Mammary epithelial cell (primary cell): ENCODE measurements at places on chromosomes 16 and 17.

DNA sequence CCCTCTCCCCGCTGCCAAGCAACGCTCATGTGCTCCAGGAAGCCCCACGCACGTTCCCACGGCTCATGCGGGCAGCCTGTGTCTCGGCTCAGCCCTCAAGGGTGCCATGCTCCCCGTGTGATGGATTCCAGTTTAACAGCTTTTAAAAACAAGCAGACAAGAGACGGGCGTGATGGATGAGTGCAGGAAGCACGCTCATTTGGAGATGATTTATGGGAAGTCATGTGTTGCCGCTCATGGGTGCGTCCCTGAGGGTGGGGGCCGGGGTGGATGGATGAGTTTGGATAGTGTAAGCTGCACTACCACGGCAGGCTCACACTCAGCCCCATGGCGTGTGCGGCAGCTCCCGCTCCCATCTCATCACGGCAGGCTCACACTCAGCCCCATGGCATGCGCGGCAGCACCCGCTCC, 132.8 kb downstream of the RBFOX3 start:
- DNase-seq: no peak

DNA sequence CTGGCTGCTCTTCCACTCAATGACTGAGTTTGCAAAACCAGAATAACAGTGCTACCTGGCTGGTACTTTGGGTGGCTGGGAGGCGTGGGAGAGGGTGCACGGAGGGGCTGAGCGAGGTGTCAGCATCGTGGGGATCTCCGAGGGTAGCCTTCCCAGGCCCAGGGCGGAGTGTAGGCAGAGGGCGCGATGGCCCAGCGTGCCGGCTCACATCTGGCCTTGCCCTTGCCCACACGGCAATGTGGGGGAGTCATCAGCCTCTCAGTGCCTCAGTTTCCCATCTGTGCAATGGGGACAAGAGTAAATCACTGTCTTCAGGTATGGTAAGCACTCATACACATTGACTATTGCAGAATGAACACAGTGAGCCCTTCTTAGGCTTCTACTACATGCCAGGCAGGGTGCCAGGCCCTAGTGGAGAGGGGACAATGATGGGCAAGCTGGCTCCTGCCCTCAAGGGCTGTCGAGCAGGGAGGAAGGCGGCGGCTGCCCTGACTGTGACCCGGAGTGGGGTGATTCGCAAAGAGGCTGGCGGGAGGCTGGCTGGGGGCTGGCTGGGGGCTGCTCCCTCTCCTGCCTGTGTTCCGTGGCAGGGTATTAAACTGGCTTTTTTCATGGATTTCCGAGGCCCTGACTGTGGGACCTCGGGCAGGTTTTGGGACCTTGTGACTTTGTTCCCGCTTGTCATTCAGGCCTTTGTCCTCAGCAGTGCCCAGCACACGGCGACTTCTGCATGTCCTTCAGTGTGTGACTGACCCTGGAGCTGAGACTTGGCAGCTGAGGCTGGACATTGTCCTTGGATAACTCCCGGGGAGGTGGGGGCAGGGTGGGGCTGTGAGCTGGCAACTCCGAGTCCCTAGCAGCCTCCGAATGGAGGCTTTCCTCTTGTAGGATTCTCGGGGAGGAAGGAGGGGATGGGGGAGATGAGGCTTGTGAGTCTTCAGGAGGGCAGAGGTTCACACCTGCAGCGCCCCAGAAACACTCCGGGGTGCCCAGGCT, 243.1 kb downstream of the SEC14L1 start:
- DNase-seq: peak; percentile 59

DNA sequence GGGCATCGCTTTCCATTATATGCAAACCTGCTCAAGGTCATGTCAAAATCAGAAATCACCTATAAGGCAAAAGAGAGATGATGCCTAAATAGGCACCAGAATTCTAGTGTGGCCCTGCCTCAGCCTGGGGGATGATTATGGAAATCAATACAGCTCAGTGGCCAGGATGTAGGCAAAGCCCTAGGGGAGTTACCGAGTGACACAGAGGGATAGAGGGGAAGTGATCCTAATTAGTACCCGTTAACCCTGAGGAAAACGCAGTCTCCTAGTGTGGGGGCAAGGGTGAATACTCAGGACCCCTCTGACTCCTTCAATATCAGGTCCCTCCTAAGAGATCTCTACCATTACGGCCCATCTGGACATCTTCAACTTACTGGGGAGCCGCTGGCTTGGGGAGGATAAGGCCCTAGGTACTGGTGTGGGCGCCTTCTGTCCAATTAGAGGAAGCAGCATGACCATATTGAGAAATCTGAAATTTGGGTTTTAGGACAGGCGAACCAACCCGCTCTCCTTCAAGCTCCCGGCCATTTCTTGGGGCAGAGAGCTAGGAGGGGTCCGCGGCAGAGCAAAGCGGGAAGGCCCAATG, 725 bp downstream of the NT5C3B start:
- peak; percentile 5 for DNase-seq

DNA sequence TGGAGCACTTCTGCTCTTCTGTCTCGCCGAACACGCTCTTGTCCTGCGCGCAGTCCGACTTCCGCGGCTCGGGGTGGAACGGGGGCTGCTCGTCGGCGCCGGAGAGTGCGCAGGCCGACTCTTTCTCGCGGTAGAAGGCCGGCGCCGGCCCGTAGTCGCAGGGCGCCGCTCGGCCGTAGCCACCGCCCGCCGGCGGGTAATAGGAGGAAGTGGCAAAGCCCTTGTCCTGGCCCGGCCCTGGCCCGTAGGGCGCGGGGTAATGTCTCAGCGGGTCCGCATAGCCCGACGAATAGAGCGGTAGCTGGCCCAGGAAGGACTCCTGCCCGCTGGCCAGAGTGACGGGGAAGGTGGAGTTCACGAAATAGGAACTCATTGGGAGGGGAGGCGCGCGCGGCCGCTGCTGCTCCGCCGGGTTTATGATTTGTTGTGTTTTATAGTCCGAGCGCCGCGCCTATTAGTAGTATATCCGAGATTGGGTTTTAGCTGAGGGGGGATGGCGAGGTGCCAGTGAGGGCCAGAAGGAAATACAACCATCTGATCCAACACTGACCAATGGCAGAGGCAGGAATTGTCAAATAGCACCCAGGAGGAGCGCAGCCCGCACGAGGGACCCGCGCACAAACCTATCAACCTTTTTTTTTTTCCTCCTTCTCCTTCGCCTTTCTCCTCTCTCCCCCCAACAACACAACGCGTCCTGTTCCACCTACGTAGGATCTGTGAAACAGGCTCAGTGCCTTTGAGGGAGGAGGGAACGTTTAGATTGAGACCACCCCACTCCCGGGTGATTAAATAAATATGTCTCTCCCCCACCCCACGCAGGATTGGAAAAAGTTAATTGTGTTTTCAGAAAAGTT, 4.4 kb upstream of the HOXB5 start:
- DNase-seq: peak; percentile 47

DNA sequence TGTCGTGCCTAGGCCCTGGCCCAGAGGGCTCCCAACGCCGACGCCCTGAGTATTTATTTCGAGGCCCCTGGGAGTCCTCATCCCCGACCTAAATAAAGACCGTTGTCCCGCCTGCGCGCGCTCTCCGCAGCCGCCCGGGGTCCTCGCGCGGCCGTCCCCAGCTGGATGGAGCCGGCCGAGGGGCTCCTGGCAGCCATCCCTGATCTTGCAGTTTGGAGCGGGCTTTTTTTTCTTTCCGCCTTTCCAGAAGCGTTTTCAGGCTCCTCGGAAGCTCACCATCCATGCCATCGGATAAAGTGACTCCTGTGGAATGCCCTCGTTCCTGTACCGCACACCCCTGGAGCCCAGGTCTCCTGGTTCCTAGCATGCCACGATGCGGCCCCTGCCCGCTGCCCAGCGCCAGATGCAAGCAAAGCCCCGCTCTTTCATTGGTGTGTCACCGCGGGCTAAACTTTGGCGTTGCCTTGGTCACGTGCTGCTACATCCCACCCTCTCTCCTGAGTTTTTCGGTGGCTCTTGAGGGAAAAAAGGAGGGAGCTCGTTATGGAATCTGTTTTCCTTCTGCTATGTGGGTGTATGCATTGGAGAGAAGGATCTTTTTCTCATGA, 716 bp downstream of the TMEM94 start:
- DNase-seq: peak; percentile 15

DNA sequence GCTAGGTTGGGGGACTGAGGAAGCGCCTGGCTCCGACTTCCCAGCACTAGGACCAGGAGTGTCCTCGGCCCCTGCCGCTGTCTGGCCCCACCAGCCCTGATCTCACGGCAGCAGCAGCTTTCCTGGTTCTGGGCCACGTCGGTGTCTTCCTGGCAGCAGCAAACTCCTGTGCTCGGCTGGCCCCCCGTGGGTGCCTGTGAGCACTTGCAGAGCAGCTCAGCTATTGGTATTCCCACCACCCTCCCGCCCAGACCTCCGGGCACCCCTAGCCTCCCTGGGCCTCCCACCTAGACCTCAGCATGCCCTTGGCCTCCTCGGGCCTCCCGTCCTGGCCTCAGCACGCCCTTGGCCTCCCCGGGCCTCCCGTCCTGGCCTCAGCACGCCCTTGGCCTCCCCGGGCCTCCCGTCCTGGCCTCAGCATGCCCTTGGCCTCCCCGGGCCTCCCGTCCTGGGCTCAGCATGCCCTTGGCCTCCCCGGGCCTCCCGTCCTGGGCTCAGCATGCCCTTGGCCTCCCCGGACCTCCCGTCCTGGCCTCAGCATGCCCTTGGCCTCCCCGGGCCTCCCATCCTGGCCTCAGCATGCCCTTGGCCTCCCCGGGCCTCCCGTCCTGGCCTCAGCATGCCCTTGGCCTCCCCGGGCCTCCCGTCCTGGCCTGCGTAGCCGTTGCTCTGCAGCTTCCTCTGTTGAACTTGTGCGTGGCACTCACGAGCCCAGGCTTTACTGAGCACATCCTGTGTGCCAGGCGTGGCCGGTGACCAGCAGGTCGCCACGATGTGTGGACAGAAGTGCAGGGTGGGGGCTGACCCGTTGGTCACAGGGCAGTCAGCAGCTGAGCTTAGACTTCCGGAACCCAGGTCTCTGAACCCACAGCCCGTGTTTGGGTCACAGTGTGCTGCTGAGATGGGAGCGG, 51.8 kb upstream of the ACSF3 start:
- no peak for DNase-seq
